ENCODE measurements at places on chromosomes 7 and 10.

DNA sequence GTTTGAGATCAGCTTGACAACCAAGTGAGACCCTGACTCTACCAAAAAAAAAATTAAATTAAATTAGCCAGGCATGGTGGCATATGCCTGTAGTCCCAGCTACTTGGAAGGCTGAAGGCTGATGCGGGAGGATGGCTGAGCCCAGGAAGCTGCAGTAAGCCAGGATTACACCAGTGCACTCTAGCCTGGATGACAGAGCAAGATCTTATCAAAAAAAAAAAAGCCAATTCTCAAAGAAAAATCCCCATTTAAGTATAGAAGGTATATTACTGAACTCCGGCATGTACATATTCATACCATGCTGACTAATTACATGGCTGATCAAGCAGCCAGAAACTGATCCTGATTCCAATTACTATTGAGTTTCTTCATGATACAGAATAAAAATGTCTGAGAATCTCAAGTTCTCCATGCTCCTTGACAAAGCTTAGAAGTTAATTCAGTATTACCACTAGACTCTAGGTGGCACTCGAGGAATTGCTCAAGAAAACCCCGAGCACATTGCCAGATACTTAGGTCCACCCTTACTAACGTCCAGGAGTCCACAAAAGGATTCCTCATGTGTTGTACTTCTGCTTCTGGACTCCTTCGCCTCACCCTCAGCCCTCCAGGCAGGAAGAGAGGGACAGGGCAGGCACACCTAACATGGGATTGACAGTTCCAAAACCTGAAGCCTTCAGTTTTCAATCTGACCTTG is 148.9 kb downstream of the PARD3 start:
- DNase-seq: no peak

- DNase-seq: peak; percentile 23
Observed at GRCh38 chr10:100341953-100342626, 4.9 kb upstream of the SCD start.

DNA sequence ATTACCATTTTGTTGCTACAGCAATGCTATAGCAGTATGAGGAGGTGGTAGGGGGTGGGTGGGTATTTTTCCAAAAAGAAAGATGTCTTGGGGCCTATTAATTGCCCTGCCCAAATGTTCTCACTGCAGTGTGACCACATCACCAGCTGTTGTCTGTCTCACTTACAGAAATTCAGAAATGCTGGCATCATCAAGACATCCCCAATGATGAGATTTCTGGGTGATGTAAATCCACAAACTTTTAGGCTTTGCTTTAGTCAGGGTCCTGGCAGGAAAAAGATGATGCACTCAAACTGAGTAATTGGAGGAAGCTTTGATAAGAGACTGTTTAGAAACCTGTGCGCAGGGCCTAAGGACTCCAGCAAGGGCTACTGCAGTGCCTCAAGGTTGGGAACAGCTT is 56.2 kb upstream of the OPN4 start:
- no peak for DNase-seq

DNA sequence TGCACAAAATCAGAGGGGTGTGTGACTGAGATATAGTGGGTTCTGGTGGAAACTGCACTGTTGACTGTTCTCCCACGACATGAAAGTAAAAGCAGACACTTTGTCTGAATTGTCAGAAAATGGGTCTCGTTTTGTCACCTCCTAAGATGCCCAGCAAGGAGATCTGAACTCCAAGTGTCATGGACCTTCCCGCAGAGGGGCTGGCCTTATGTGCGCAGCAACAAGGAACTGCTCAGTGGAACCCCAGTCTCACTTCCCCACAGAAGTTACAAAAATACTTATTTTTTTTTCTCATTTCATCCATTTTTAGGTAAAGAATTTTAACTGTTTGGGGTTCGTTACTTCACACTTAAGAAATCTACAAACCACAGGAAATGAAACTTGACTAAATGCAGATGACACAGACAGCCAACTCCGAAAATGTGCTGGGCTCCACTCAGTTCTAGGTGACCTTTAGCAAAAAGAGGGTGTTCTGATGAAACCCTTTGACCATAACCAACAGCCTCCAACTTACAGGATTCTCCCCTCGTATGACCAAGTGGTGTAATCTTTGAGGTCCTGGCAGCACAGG is 115.0 kb downstream of the FAM107B start:
- DNase-seq: peak; percentile 24

DNA sequence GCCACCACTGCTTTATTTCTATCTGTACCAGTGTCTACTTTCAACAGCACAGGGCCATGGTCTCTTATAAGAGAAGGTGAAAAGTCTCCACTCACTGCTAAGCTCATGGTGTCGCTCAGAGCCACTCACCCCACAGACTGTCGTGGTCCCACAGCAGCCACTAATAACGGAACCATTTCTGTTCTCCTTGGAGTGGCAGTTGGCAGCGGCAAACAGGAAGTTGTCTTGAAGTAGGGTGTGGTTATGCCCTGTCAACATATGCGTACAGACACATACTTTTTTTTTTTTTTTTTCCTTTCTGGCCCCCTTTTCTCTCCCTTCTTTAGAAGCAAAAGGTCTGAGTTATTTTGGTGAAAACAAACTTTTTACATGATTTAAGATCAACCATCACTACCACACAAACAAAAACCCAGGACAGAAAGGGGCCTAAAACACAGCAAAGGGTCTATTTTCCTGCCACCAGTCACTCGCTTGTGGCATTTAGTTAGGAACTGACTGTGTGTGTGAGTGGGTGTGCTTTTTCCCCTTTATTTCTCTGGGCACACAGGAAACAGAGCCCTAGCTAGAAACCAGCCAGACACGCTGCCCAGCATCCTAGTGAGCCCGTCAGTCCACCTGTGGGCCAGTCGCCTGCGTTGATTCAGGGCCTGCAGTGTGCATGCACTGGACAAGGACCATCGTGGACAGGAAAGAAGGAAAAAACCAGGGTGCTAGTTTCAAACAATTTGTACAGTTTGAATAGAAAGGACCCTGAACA is 96.7 kb upstream of the EFCAB10 start:
- peak; percentile 30 for DNase-seq

DNA sequence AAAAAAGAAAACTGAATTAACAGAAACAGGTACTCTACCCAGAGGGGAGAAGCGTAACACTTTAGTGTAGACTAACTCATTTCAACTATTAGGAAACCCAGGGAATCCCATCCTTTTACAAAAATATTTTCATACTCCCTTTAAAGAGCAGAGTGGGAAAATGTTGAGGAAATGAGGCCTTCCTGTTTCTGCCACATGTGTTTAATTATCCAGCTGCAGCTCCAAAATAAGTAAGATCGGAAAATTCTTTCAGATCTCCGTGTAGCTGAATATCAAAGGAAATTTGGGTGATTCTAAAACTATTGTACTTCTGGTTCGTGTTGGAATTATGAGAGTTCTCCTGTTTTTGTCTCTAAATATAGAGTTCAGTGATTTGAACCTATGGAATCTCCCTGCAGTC is 58.0 kb upstream of the CAV2 start:
- DNase-seq: no peak

DNA sequence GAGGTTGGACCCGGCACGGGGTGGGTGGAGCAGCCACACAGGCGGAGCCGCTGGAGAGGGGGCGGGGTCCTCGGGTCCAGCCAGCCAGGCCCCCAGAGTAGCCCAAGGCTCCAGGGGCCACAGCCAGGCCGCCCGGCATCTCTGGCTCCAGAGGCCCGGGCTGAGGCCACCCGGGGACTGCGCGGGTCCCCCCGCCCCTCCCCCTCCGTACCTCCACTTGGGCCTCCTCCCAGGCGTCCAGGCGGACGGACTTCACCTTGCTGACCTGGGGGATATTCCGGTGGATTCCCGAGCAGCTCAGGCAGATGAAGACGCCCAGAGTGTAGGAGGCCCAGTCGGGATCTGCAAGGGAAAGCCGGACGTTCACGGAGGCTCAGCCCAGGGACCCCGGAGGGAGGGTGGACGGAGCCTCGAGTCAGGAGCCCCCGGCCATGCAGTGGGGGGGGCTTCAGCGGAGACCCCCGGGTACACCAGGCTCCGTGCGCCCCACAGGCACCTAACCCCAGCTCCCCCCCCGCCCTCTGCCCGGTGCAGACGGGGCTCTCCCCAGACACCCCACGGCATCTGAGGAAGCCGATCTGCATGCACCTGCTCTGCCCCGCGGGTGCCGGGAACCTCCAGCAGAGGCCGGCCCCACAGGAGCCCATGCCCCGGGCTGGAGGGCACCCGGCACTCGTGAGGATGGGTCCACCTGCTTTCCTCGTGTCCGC is 19.2 kb downstream of the ADAP1 start:
- no peak for DNase-seq

DNA sequence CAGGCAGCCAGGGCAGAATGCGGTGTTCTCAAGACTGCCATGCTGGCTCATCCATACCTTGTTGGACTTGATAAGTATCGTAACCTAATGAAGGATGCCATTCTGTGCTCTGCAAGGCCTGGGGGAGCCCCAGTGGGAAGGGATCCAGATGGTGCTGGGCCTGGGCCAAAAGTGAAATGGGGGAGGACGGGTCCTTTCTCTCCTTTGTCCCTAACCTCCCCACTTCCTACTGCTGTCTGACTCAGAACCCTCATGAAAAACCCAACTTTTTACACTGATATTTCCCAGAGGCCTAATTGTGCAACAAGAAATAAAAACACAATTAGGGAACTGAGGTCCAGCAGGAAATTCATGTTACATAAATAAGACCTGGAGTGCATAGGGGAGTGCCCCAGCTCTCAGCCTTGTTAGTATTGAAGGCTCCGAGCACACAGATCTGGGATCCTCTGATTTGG is 193.7 kb upstream of the SVIL start:
- no peak for DNase-seq

DNA sequence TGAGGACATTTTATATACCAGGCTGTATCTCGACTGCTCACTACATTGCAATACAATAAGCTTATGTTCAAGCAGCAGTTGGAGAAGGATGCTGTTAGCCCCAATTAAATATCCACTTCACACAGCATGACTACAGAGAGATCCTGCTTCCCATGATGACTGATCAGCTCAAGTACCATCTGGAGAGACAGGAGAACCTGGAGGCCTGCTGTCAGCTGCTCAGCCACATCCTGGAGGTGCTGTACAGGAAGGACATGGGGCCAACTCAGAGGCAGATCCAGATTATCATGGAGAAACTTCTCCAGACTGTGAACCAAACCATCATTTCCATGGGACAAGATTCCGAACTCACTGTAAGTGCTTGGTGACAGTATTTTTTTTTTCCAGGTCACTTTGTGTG is 22.5 kb downstream of the RNF133 start:
- no peak for DNase-seq

- no peak for DNase-seq
Observed at GRCh38 chr7:140041659-140042385, 20.9 kb downstream of the PARP12 start.

GRCh38 chr10:100687143-100688003 is 58.0 kb upstream of the PAX2 start:
- no peak for DNase-seq

DNA sequence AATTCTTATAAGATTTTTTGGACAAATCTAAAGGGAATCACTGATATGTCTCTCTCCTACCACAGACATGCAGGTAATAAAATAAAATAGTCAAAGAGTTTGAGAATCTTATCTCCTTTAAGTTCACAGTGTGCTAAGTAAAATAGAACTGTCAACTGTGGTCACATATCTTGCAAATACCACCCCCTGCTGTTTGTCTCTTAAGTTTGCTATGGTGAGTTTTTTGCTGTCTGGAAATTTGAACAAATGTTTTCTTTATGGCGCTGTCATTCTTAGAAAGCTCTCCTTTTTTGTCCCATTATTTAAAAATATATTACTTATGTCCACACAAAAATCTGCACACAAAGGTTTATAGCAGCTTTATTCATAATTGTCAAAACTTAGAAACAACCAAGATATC is 19.6 kb downstream of the GIMAP5 start:
- DNase-seq: no peak

DNA sequence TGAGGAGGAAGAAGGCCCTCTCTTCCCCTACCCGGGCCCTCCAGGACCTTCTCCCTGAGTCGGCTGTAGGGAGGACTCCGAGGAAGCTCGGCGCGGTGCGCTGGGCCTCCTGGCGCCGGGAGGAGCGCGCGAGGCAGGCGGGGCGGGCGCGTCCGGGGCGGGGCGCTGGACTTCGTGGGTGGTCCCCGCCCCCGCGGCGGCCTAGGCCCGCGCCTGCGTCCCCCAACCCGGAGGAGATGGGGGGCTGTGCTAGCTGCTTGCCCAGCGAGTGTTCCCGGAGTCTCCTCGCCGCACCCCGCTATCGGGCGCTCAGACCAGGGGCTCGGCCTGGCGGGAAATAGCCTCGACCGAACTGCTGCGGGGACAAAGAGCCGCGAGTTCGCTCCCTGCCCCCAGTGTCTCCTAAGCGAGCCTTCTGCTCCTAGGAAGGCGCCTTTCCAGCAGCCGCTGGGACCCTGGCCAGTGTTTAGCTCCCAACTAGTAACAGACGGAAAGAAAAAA is 19.2 kb upstream of the SMO start:
- no peak for DNase-seq

DNA sequence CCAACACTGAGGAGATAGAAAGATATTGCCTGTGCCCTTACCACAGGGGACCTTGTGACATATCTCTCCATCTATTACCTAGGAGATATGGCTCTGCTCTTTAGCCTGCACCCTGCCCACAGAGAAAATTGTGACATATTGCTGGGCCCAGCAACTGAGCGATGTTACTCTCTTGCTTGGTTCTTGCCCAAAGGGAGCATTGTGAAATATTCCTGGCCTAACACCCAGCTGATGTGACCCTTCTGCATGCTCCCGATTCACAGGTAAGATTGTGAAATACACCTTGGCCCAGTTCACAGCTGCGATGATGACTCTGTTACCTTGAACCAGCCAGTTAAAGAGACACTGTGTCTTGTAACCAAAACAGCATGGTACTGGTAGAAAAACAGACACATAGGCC is 37.2 kb upstream of the ZNF107 start:
- DNase-seq: no peak

DNA sequence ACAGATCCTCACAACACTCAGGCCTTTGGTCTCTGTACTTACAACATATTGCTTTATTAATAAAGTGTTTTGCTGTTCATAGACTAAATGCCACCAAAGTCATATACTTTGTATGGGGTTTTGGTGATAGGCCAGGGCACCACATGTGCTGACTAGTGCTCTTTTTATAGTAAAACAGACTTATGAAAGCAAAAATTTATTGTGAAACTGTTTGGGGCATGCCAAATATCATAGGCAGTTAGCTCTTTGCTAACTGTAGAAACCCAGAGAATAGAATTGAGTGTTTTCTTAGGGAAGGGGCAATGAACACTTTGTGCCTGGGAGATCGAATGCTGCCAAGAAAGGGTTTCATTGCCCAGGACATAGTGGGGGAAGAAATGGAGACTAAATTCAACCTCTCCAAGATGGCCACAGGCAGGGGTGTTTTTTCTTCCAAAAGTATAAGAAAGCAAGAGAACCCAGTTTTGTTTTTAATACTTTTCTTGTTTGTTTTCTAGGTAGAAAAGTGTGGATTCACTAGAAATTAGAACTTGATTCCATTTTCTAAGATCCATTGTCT is 142.7 kb downstream of the TRIL start:
- DNase-seq: no peak

GRCh38 chr7:158453663-158454062 is 134.0 kb downstream of the PTPRN2 start:
- DNase-seq: no peak

- DNase-seq: no peak
Observed at GRCh38 chr7:37045681-37046179, 321.4 kb upstream of the AOAH start.
